ENCODE measurements at places on chromosomes 11 and 22.

- no peak for DNase-seq
Observed at GRCh38 chr22:47199261-47199978, 437.0 kb downstream of the TBC1D22A start.

- DNase-seq: no peak
Observed at GRCh38 chr11:28702871-28703270, 594.7 kb downstream of the METTL15 start.

- no peak for DNase-seq
Observed at GRCh38 chr22:25553131-25553530, 11.3 kb upstream of the GRK3 start.

DNA sequence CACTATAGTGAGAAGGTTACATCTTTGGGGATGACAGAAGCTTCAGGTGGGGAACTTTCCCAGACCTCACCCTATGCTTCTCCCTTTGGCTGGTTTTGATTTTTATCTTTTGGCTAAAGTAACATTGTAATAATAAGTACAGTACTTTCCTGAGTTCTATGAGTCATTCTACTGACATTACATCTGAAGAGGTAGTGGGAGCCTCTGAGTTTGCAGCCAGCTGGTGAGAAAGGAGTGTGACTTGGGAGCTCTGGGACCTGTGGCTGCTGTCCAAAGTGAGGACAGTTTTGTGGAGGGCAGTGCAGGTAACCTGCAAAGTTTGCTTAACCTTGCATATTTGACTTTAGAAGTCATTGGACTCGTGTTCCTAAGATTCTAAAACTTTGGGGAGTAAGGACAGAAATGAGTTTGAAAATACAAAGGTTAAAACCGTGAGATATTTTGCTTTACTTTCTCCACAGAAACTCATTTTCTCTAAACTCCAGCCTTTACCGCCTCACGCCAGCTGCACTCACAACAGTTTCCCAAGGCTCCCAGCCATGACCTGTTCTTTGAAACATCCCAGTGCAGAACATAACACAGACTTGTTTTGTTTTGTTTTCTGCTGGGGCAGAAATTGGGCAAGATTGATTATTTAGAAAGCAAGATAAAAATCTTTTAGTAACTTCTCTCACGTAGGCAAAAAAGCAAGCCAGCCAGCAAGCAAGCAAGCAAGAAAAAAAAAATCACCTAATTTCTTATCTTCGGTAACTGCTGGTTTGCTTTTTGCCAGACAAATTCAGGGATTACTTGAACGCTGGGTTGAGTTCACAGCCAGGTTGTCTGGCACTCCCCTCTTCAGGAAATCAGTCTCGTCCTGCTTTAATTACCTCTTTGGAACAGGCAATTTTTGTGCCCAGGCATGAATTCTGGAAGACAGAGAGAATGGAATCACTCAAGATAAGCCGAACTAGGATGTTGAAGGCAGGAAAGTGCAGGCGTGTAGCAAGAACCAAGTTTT, 478.3 kb upstream of the ISX start:
- DNase-seq: no peak

DNA sequence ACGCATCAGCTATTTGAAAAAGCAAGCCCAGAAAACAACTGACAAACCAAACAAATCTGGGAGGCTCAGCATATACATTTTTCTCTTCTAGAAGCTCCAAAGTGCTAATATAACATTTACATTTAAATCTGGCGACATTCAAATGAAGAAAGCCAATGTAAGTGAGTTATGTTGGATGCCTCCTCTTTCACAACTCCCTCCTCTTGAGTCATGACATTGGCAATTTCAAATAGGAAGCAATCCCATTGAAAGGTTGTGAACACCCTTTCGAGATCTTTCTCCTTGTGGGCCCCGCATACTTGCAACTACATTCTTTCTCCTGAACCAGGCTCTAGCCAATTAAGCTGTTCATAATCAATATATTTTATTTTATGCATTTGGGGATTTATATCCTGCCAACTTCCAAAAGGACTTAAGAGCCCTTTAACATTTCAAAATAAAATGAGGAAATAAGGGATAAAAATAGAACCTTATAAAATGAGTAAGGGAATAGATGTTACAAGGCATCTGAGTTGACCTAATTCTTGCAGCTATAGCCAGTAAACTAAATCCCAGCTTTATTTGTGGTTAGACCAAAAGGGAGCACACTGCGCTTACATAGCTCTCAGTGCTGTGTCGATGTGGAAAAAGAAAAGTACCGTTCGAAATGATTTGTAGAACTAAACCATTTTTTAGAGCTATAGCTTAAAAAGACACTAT, 129.5 kb upstream of the SESN3 start:
- no peak for DNase-seq

- no peak for DNase-seq
Observed at GRCh38 chr22:17563936-17564391, 666 bp downstream of the SLC25A18 start.

GRCh38 chr11:74696939-74697675, 34.1 kb downstream of the CHRDL2 start:
- no peak for DNase-seq

- DNase-seq: no peak
Observed at GRCh38 chr11:45430361-45430760, 144.2 kb upstream of the SYT13 start.

DNA sequence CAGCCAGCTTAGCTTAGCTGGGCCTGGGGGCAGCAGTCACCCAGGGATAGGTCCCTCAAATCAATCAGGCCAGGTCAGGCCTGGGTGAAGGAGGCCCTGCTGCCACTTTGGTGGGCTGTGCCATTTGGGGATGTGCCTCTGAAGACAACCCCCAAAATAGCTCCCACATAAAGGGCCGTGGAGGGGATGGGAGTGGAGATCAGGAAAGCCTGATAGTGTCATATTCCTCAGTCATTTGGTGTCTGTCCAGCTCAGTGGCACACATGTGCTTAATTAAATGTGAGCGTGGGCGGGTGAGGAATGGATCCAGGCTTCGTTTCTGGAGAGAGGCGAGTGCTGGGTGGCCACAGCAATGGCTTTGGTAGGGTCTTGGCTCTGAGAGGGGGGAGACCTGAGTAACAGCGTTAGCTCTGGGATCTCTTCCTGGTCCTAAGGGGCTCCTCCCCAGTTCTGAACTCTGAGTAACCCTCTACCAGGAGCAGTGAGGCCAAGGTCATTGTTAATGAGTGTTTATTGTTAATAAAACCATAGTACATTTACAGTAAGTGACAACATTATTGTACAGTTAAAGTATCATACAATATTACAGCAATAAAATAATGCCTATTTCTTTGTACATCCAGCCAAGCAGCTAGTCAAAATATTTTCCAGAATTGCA, 45.2 kb downstream of the NAT10 start:
- no peak for DNase-seq

DNA sequence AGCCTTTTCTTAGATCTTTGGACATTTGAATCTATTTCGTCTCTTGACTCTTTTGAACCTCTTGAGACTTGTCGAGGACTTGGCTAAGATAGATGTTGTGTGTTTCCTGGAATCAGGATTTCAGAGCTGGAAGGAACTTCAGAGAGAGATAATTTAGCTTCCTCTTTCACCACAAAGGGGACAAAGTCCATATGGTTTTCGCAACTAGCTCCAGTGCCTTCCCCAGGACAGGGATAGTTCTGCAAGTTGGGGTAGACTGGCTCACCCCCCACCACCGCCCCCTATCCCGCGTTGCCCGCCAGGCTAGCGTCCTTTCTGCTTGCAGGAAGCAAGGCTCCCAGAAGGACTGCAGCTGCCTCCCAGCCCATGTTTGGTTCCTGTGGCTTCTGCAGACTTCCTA, 75.7 kb upstream of the MYO18B start:
- DNase-seq: no peak

DNA sequence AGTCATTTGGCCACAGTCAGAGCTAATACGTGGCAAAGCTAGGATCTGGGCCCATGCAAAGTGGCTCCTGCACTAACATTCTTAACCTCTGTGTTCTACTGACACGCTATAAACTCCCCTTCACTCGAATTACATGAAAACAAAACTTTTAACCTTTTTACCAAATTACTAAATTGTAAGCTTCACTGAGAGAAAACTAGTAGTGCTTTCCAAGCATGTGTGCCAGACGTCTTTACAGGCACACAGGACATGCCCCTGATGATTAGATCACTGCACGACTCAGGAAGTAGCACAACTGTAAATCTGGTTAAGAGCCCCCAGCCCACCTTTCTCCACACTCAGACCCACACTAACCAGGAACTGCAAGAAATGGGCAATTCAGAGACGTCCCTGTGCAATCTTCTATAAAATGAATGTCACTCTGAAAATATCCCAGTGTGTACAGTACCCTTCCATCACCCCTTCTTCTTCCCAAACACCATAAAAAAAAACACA, 16.1 kb downstream of the PHF21A start:
- DNase-seq: no peak

DNA sequence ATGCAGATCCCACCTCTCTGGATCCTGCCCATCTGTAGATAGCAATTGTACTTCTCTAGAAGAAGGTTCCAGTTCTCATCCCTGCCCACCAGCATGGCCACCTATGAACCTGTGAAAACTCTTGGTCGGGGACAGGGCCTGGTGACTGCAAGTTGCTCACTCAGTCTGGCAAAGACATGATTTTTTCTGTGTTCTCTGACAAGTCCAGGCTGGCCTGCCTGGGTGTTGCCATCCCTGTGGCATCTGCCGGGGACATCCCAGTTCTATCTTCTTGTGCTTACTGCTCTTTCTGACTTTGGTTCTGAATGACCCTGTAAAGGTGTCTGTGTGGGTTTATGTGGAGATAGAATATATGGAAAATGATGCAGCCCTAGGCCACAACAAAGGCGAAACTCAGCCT, 545.8 kb downstream of the INSC start:
- DNase-seq: no peak

DNA sequence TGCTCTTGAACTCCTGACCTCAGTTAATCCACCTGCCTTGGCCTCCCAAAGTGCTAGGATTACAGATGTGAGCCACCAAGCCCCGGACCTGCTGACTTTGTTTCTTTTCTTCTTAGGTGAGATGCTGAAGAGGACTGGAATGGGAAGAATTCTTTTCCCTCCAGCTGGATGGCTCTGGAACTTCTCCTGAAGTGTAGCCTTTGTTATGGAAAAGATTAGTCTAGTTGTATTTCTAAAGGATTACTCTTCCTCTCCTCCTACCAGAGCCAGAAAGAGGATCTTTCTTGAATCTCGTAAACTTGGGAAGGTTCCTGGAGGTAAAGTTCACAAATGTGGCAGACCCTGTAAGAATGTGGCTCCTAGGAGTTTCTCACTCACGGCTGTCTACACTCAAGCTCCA, 95.4 kb upstream of the LARGE1 start:
- DNase-seq: no peak

GRCh38 chr22:42347281-42347824, 76.9 kb upstream of the TCF20 start:
- no peak for DNase-seq

Measured in NCI-H2081 (cell line).